ENCODE measurements at places on chromosomes 3 and 15.

DNA sequence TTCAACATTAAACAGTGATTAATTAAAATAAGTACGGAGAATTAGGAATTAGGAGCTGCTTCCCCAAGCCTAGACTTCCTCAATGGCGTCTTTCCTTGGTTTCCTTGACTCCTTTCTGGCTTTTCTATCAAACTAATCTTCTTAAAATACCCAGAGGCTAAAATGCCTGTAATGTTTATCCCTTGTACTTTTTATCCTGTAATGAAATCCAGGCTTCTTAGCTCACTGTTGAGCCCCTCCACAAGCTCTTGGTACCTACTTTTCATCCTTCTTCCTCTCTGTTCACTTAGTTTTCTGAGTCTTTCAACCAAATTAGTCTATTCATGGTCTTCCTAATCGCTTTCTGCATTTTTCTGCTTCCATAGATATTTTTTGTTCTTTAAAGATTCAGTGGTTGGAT, 6.9 kb upstream of the UBE2E1 start:
- DNase-seq, result no peak

DNA sequence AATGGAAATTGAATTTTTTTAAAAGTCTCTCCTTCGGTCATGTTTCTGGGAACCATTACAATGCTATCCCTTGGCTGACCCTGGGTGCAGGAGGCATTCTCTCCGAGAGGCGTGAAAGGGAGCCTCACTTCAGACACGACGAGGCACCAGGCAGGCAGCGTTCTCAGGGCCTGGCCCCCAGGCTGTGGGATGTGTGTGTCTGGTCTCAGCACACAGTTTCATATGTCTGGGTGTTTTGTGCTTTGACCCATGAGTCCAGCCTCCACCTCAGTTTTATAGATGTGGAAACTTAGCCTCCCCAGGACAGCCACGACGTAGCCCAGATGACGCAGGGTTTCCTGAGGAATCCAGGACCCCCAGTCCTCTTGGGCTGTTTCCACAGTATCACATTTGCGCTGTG, 34.0 kb downstream of the FGD5 start:
- DNase-seq, result no peak

DNA sequence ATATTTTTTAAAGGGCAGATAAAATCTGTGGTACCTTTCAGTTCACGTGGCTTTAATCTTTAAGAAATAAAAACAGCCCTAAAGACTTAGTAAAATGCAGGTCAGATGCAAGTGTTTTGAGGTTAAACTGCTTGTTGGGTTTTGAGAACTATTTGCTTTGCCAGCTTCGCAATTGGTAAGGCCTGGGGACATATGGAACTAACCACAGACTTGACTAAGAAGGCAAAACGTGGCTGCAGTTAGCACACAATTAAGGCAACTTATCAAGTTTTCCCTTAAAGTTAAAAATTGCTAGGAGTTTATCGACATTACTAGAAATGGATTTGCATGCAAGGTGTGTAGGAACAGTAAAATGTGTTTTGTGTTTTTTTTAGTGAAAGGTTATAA, 206.9 kb downstream of the ZNF385D start:
- DNase-seq, result no peak

GRCh38 chr15:28132524-28133275, 33.6 kb upstream of the OCA2 start:
- DNase-seq, result peak; percentile 56

- DNase-seq, result peak; percentile 59
Measured at GRCh38 chr3:165770781-165771180, 66.4 kb downstream of the BCHE start.

- DNase-seq, result no peak
Measured at GRCh38 chr3:108416111-108416869, 94.1 kb downstream of the MYH15 start.

DNA sequence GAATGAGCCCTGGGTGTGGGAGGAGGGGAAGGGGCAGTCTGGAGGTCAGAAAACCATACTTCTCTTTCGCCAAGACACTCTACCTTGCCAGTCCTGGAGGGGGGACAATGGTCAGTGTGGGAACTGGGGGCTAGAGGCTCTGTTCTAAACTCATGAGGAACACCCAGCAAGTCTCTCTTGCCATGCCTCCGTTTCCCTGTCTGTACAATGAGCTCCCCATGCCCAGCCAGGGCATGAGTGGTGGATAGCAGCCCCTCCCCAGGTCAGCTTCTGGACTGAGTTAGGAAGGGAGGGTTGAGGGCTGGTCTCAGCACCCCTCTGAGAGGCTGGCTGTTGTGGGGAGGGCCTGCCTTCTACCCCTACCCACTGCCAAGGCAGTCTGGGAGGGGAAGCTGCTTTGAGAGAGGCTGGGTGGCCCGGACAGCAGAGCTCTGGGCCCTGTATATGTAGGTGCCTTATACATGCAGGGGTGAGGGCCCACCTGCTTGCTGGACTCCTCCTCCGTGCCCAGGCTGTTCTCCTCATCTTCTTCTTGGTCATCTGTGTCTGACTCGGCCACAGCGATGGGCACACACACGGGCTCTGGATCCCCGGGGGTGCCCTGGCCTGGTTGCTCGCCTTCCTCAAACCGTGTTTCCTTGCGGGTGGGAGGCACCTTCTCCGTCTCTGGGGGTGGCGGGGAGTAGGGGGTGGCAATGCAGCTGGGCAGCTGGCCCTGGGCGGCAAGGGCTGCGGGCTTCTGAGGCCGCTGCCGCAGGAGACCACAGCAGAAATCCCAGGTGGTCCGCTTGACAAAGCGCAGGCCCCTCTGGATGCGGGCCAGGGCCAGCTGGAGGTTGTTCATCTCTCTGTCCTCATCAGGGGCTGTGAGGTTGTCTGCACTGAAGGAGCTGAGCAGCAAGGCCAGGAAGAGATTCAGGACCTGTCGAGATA, 68.8 kb downstream of the SCN5A start:
- no peak for DNase-seq

DNA sequence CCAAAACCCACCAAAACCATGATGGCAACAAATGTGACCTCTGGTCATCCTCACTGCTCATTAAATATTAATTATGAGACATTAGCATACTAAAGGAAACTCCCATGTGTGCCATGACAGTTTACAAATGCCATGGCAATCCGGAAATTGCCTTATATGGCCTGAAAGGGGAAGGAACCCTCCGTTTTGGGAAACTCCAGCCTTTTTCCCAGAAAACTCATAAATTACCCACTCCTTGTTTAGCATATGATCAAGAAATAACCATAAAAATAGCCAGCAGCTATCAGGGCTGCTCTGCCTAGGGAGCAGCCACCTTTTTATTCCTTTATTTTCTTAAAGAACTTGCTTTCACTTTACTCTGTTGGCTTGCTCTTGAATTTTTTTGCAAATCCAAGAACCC, 992.7 kb downstream of the NTRK3 start:
- no peak for DNase-seq

DNA sequence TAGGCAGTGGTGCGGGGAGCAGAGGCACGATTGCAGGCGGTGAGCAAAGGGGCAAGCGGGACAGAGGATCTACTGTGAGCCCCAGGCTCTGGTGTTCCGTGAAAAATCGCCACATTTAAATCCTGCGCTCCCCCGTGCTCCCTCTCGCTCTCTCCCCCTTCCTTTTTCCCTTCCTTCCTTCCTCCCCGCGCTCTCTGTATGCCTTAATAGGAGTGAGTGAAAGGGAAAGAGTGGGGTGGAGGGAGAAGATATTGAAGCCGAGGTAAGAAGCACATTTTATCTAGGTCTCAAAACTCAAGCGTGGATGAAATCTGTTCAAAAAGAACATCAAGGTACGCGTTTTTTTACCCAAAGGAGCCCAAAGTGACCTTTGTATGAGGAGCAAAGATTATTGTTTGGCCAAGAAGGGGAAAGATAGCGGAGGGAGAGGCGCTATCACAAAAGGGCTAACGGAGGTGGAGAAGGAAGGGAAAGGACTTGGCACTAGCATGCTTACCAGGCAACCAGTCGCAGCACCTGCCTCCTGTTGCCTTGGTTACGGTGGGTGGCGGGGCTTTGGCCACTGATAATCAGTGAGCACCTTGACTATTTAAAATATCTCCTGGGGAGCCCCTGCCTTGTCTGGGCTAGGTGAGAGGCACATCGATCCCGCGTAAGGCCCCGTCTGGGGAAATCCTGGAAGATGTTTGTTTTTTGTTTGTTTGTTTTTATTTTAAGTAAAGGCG, 14.9 kb upstream of the AEN start:
- DNase-seq, result no peak

GRCh38 chr15:64515825-64516224, 55.4 kb downstream of the ZNF609 start:
- DNase-seq, result no peak

DNA sequence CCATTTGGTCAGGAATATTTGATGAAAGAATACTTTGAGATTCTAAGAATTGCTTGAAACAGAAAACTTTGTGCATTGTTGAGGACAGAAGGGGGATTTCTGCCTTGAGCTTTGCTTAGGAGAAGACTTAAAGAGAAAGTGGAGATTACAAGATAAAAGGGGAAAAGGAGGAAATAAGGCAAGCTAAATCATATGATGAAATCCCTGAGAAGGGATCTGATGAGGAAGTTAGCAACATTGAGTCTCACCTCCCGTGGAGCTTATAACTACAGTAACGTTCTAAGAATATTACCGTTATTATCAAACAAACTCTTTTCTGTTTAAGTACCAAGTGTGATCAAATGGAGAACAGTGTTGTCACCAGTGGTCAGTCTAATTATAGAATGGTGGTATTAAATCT, 414.7 kb upstream of the NAALADL2 start:
- no peak for DNase-seq

DNA sequence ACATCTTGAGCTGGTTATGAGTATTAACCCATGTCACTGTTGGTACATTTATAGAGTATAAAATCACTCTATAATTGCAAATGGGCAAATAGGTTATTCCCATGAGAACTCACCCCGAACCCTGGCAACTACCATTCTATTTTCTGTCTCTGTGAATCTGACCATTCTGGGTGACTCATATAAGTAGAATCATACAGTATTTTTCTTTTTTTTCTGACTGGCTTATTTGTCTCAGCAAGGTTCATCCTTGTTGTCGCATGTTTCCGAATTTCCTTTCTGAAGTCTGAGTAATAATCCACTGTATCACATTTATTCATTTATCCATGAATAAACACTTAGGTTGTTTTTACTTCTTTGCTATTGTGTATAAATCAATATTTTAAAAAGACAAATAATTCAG, 59.9 kb upstream of the CHRM5 start:
- DNase-seq, result peak; percentile 48

GRCh38 chr3:38544926-38545325, 48.8 kb downstream of the EXOG start:
- no peak for DNase-seq

- DNase-seq, result peak; percentile 52
Measured at GRCh38 chr3:38084334-38085310, 45.6 kb downstream of the DLEC1 start.

GRCh38 chr3:161557445-161558150, 61.0 kb downstream of the OTOL1 start:
- no peak for DNase-seq

DNA sequence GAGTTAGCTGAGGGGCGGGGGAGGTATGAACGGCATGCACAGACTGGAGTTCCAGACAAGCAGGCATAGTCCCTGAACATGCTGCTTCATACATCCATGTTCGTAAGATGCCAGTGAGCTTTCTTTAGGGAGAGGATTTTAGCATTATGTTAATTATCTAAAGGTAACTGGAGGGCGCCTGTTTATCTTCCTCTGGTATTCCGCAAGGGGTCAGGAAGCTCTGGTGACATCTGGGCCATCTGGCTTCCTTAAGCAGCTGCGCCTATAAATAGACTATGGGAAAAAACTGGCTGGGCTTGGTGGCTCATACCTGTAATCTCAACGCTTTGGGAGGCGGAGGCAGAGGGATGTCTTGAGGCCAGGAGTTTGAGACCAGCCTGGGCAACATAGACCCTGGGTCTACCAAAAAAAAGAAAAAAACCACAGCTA, 1.5 kb upstream of the FBXO22 start:
- peak; percentile 12 for DNase-seq

DNA sequence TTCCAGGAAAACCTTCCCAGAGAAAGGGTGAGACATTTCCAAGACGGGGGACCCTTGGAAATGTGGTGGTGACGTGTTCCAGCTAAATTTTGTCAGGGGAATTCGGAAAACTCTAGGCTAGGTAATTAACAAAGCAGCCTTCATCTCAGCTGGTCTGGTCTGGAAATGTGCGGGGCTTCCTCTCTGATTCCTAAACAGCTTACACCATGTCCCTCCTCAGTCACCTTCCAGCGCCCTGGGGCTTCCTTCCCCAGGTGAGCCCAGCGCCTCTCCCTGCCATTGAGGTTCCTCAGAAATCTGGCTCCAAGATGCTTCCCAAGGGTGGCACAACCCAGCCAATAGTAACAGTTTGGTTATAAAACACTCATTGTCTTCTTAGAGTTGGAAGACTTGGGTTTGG, 571 bp downstream of the ACAD9 start:
- DNase-seq, result no peak

DNA sequence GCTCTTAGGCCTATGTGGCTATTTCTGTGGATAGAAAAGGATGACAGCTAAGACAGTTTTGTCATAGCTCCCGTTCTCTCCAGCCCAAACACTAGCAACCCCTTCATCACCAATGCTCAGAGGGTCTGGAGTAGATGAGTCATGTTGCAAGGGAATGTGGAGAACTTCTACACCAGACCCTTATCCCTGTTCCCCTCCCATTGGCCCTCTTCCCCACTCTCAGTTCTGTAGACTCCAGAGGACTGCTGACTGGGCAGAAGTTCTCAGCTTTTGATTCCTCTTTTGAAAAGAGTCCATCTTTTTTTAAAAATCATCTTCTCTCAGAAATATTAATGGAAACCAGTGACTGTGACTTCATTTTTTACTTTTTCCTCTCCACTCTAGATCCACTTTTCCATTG, 2.4 kb upstream of the MYZAP start:
- DNase-seq, result no peak

- DNase-seq, result no peak
Measured at GRCh38 chr15:90857337-90857736, 11.1 kb upstream of the FURIN start.

- no peak for DNase-seq
Measured at GRCh38 chr3:42590989-42591756, 513 bp downstream of the SS18L2 start.

DNA sequence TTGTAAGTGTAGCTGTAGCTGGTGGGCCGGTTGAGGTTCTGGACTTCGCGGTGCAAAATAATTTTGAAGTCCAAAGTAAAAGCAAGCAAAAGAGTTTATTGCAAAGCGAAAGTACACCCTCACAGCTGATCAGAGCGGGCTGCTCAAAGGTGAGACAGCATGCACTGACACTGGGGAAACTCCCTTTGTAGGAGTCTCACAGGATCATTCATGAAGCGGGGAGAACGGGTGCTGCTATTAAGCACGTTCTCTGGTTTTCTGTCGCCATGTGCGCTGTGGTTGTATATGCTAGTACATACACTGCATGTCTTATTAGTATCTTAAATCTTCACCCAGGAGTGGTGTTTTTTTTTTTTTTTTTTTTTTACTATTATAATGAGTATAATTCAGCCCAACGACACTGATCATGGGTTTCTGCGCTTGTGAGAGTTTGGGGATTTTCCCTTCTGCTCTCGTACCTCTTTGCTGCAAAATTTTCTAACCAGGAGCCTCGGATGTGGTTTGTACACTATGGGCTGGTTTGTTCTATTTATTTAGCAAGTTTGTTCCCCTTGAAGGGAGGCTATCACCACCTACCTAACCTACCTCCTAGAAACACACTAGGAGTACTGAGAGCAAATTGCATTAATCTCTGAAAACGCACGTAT, 1.4 kb upstream of the AP4E1 start:
- peak; percentile 9 for DNase-seq
